ENCODE measurements at places on chromosomes 16 and 17.

- no peak for DNase-seq
These were observed 18.0 kb upstream of the ASGR2 start for GRCh38 chr17:7132511-7133094.

- DNase-seq = no peak
These were observed 167.1 kb upstream of the KIF2B start for GRCh38 chr17:53655591-53655990.

DNA sequence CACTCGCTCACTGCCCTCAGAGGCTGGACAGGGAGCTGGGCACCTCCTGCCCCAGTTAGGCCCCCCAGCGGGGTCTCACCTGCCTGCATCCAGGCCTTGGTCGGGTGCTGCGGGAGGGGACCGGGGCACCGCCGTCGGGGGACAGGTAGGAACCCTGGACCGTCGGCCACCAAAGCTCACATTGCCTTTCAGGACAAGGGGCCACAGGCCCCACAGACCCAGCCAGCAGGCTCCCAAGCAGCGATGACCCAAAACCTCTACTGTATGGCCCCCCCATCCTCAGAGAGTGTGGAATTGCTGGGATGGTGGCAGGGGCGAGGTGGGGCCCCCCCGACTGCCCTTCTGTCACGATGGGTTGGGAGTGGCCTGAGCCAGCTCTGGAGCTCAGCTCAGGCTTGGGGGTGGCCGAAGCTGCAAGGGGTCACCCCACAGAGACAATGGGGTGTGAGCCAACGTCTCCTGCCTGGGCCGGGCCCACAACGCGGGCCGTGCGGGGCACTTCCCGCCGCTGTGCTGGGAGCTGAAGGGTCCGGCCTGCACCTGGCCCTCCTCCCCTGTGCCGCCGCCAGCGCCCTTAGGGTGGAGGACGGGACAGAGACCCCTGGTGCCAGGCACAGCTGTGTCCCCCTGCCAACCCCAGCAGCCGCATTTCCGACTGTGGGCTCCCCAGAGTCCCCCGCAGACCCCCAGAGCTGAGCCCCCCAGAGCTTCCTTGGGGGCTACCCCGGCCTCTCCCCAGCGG is 498 bp downstream of the IGFALS start:
- peak; percentile 28 for DNase-seq

- no peak for DNase-seq
These were observed 195.8 kb downstream of the KCNJ2 start for GRCh38 chr17:70365091-70365583.

DNA sequence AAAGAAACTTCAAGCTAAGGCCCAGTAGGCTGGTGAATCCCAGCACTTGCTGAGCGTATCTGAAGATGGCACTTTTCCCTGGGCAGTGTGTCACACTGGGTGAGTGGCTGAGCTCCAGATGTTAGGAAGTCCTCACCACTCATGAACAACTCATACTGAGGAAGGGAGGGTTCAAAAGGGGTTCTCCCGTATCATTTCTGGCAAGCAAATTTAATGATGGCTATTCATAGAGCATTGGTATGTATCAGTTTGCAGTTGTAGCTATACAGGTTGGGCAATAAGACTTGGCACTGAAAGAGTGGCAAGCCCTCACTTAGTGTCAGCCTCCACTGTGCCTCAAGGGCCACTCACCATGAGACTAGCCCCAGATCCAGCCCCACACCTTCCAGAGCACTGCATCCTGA is 10.7 kb downstream of the GFOD2 start:
- no peak for DNase-seq

GRCh38 chr17:82322526-82323453 is 5.4 kb upstream of the CD7 start:
- DNase-seq = no peak

DNA sequence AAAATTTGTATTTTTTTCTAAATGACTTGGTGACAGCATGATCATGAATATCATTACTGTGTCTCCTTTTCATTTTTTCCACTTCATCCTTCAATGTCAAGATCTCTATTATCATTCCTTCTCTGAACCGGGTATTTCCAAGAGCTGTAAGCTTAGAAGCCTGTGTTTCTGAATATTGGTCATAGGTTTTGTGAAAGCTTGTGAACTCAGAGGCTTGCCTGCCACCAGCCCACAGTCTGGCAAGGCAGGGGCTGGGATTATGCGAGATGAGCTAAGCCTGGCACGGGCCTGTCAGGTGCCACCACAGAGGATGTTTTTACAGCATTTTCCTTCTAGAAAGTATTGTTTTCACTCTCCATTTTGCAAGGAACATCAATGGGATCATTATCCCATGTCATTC is 92.8 kb downstream of the MYH10 start:
- no peak for DNase-seq

DNA sequence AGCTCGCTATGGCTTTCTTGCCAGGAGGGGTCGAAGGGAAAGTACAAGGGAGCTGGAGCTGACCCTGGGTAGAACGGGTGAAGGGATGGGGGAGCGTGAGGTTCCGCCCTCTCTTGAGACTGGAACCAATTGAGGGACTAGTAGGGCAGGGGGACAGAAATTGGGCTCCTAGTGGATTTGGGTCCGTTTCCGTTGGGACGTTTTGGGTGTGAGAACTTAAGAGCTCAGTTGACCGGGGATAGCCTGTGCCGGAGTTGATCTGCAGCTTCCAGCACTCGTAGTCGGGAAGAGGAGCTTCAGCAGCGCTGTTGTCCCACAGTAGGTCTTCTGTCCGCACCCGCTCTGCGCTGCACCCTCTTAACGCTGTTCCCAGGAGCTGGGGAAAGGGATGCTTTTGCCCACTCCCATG is 481 bp downstream of the CNTROB start:
- DNase-seq = no peak

- no peak for DNase-seq
These were observed 31.9 kb upstream of the CRHR1 start for GRCh38 chr17:45752246-45752645.

DNA sequence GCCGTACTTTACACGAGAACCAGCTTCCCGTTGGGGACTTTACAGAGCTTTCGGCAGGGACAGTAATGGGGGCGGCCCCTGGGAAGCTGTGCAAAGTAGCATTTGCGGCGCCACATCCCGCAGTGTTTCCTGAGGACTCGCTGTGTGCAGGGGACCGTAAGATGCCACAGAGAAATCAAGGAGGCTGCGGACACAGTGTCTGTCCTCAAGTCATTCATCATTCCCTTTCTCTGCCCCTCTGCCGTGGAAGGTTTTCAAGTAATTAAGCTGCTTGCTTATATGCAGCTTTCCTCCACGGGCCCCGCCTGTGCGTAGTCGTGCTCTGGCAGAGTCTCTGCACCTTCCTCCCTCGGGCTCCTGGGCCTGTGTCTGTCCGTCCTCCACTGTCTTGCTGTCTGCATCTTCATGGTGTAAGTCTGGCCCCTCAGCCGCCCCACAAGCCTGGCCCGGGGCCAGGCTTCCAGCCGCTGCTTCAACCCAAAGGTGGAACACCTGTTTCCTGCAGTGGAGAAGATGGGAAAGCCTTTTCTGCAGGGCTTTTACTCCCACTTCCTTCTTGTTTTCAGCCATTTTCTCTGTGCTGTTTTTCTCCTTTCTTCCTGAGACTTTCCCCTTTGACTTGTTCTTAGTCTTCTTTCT is 216.9 kb upstream of the CHMP6 start:
- DNase-seq = peak; percentile 54

DNA sequence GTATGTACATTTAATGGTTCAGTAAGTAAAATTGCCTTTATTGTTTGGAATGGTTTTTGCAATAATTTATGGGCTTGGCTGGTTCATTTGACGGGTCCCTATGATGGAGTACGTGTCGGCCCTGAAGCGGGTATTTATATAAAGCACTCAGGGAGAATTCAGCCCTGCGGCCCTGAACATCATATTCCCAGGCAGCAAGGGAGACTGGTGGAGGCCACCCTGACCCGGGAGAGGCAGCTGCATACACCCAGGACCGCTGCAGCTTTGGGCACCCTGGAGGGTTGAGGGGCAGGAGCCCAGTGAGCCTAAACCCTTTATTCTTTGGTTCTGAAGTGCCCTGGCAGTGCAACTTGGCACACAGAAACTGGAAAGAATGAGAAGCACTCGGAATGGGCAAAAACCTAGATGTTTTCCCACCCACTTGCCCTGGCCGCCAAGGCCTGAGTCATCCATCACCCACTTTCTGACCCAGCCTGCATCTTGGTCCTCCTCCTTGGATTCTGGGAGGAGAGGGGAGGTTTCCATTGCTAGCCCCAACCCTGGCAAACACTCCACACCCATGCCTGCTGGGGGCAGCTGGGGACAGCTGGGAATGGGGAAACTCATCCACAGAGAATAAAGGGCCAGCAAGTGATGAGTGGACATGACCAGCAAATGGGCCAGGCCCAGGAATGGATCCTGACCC is 162.2 kb upstream of the TNRC6C start:
- peak; percentile 39 for DNase-seq

DNA sequence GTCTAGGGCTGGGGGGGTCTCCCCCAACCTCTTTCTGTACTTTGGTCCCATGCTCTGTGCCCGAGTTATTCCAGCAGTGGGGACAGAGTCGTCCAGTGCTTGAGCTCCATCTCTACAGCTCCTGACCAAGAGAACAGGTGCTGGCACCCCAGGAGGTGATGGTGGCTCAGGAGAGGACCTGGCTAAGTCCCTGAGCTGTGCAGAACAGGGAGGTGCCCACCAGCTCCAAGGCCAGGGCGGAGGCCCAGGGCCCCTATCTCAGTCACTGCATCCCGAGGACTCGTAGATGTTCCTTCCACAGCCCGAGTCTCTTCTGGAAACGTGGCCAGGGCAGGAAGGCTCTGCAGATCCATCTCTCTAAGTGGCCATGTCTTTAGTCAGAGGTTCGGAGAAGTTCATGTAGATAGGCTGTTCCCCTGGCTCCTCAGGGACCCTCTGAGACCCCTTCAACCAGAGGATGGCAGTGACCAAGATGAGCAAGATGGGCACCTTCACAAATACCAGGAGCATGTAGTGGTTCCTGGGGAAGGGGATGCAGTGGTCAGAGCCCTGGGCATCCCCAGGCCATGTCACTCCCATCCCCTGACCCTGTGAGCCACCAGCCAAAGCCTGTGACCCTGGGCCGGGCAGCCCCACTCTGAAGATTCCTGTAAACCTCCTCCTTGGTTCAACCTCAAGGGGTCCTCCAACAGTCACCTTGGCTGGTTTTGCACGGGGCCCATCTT is 8.7 kb downstream of the CD300LB start:
- DNase-seq = no peak

- no peak for DNase-seq
These were observed 5.0 kb upstream of the SRL start for GRCh38 chr16:4246777-4247459.

- DNase-seq = peak; percentile 25
These were observed at the start of gene KRTAP3-3 for GRCh38 chr17:40993839-40994238. TSS of gene KRTAP3-3 (minus strand) at chr17:40994164. CDS start at chr17:40994097, 67 bp downstream.

GRCh38 chr16:75317101-75317522 is 65.7 kb upstream of the BCAR1 start:
- DNase-seq = peak; percentile 81

DNA sequence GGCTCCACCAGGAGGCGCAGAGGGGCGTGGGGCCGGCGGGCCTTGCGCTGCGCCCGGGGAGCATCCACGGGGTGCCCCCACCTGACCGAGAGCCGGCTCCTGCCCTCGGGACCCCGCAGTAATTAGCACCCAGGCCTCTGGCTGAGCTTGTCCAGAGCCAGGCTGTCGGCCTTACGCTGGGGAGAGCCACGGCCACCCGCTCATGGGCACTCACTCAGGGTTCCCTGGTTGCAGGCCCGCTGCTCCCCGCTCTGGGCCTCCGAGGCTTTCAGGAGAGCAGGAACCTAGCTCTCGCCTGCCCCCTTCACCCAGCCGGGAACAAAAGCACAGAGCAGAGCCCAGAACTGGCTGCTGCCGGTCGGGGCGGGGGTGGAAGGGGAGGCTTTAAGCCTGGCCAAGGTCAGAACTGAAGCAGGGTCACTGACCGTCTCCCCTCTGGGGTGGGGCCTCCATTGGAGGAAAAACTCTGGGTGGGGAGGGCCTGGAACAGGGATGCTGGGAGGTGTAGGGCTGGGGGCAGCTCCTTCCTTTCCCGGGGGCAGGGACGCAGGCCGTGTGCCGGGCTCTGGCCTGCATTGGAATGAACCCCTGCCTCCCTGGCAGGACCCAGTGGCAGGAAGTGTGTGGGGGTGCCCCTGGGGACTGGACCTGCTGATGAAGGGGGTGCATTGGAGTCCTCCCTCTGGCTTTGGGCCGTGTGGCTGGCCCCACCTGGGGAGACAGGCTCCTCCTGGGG is 12.3 kb downstream of the GLIS2 start:
- peak; percentile 89 for DNase-seq

DNA sequence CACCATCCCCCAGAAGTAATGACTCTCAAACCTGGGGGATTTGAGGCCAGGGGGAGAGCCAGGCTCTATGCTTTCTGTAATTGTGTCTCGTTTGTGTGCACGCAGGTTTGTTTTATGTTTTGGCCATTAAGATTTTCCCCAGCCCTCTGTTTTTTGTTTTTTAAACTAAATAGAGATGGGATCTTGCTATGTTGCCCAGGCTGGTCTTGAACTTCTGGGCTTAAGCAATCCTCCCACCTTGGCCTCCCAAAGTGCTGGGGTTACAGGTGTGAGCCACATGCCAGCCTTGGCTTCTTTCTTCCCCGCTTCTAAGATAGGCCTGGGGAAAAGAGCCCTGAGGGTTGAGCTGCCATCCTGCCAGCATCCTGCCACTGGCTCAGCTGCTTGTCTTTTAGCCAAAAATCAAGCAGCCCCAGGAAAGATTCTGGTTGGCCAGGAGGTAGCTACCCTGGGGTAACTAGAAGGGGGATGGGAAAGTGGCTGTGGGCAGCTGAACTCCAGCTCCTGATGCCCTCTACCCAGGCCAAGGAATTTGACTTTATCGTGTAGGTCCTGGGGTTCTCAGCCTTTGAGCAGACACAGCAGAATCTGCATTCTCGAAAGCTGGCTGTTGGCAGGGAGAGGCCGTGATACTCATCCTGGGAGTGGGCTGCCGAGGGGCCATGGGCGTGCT is 18.4 kb downstream of the KDM8 start:
- no peak for DNase-seq

DNA sequence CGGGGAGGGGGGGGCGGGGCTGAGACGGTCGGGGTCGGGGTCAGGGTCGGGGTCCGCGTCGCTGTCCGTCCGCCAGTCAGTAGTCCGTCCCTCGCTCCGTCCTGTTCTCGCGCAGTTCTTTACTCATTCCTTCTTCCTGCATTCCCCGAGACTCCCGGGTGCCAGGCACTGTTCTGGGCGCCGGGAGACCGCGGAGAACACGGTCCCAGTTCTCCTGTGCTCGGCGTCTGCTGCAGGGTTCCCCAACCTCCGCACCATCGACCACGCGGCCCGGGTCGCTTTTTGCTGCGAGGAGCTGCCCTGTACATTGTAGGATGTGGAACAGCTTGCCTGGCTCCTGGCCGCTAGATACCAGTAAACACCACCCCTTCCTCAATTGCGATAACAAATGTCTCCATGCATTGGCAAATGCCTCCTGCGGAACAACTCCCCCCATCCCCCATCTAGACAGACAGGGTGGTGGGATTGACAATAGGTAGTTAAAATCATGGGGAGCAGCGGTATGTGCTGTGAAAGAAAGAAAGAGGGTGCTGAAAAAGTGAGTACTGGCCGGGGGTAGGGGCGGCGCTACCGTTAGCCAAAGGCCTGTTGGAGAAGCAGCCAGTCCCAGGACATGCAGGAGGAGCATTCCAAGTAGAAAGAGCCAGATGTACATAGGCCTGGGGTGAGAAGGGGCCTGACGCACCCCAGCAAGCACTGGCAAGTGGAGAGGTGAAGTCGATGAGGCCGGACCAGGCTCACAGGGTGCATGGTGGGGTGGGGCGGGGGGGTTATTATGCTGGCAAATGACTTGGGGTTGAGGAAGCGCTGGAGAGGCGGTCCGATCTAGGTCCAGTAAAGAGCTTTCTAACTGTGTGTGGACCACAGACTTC is 631 bp downstream of the TRAF7 start:
- DNase-seq = peak; percentile 74

- no peak for DNase-seq
These were observed 501.1 kb upstream of the KIF2B start for GRCh38 chr17:53321651-53322050.
